T1000 (cell line): ENCODE measurements at places on chromosomes 2 and 18.

- DNase-seq, result no peak
These were observed 26.0 kb downstream of the ACADL start for GRCh38 chr2:210199186-210199765.

DNA sequence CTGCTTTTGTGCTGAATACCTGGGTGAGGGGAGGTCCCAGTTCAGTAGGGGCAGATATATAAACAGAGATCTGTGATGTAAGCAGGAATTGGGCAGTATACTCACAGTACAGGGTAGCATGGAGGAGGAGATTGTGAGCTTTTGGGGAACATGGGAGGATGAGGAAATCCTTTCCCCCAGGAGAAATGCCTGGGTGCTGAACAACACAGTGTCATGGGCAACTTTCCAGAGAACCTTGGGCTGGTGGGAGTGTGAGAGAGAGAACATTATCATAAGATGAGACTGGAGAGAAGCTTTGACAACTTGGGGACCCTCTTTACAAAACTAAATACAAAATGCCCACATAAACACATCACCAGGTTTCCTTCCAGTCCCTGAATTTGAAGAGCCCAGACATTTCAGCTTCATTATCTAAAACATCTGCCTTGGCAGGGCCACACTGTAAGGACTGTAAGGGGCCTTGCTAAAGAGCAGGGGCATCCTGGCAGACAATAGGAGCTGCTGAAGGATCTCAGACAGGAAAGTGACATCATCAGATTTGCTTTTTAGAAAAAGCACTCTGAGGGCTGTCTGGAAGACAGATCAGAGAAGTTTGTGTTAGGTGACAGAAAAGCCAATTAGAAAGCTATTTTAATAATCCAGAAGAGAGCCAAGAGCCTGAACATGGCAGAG is 303.1 kb upstream of the FBXO11 start:
- DNase-seq, result no peak

- no peak for DNase-seq
These were observed 356.6 kb downstream of the FBXO15 start for GRCh38 chr18:73791081-73791480.

DNA sequence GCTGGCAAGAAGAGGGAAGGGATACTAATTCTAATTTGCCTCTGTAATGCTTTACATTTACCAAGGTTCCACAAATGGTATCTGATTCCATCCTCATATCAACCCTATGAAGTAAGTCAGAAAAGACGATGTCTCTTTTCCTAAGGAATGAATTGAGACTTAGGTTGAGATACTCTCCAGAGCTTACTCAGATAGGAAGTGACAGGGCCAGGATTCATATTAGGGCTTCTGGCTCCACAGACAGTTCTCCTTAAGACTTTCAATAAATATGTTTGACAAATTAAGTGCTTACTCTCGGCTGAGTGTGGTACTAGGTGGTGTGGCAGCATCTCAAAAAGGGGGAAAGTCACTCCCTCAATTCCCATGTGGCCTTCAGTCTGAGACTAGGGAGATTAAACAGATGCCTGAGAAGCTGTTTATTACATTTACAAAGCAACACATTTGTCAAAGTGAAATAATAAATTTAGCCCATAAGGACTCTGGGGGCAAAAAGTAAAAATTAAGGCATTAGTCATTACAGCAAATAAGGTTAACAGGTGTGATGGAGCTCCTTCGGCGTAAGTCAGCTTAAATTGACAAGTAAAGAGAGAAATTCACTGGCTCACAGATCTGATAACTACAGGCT is 14.2 kb downstream of the CDK15 start:
- DNase-seq, result no peak

GRCh38 chr2:127527001-127527804 is 914 bp upstream of the IWS1 start:
- no peak for DNase-seq

DNA sequence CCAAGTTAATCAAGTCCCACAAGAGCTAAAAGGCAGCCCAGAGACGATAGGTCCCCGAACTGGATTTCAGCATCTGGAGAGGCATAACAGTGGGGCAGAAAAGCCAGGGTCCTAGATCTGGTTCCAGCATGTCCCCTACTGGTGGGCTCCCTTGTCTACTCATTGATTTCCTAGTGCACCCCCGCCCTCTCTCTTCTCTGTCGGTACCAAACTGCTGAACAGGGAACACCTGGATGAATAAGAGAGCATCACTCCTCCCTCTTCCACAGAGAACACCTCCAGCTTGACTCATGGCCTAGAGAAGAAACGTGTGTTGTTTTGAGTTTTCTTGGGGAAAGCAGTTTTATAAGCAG is 101.3 kb downstream of the FOXI3 start:
- no peak for DNase-seq

GRCh38 chr2:134670955-134671354 is 47.8 kb downstream of the TMEM163 start:
- DNase-seq, result no peak

DNA sequence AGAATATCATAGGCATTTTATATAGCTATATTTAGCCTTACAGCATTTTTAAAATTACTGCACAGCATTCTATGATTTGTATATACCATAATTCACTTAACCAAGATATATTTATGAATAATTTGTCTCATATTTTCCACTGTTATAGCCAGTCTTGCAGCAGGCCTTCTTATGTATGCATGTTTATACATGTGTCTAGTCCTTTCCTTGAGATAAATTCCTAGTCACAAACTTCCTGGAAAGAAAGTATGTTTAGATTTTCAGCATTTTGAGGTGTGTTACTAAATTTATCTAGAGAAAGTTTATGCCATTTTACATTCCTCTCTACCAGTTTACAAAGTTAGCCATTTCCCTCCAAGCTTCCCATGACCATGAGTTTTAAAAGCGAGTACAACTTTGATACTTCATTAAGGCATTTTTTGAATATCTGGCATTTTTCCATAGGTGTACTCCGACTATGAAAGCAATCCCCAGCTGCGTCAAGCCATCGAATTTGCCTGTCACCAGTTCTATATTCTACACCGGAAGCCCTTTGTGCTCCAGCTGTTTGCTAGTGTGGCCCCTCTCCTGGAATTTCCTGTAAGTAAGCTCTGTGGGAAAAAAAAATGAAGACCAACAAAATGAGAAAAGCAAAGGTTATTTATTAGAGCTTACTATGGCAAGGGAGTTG is 59.4 kb upstream of the RPE start:
- no peak for DNase-seq

GRCh38 chr18:10289251-10289650 is 165.2 kb upstream of the APCDD1 start:
- DNase-seq, result no peak

GRCh38 chr2:168482952-168483831 is 27.1 kb downstream of the CERS6 start:
- no peak for DNase-seq

GRCh38 chr2:21422050-21422449 is 298.3 kb downstream of the TDRD15 start:
- no peak for DNase-seq

GRCh38 chr2:236870370-236870769 is 215.3 kb upstream of the COPS8 start:
- DNase-seq, result no peak

- no peak for DNase-seq
These were observed 161.2 kb downstream of the GLI2 start for GRCh38 chr2:120896901-120897300.

DNA sequence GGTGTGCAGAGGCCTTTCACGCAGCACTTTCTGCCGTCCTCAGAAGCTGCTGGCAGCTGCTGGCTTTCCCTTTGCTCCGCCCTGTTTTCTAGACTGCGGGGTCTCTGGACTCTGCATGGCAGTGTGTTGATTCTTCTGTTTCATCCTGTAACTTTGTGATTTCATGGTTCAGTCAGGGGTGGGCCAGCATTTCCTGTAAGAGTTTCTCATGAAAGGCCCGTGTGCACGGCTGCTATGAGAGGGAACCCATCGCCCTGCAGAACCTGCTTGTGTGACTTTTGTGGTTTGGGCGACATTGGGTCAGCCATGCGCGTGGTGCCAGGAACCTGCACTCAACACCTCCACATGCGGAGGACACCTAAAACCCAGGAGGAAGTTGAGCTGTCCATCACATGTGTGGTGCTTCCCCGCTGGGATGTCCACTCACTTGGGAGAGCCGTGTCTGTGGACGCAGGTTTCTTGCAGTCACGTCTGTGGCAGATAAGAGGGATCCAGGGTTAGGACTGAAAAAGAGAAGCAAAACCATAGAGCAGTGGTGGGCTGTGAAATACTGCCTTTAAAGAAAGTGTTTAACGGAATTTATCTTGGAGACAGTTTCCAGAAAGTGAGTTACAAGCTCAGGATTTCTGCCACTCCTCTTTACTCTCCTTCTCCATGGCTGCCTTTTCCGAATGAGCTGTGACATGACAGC is 167.3 kb upstream of the ALKAL2 start:
- DNase-seq, result no peak

- no peak for DNase-seq
These were observed 2.2 kb downstream of the PLEKHA3 start for GRCh38 chr2:178482437-178482836.

DNA sequence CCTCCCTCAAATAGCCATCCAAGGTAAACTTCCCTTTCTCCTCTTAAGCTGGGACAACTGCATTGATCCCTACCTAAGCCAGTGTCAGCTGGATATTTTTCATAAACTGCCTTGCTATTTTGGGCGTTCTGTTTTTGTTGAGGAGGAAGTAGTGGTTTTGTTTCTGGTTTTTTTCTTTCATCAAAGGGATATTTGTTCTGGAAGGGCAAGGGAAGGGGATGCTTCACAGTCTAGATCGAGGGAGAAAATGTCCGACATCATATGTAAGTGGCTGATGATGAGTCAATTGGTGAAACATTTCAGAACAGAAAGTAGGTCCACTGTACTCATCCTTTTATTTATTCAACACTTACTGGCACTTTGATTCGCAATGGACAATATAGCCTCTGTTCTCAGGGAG is 31.0 kb downstream of the TANC1 start:
- no peak for DNase-seq

DNA sequence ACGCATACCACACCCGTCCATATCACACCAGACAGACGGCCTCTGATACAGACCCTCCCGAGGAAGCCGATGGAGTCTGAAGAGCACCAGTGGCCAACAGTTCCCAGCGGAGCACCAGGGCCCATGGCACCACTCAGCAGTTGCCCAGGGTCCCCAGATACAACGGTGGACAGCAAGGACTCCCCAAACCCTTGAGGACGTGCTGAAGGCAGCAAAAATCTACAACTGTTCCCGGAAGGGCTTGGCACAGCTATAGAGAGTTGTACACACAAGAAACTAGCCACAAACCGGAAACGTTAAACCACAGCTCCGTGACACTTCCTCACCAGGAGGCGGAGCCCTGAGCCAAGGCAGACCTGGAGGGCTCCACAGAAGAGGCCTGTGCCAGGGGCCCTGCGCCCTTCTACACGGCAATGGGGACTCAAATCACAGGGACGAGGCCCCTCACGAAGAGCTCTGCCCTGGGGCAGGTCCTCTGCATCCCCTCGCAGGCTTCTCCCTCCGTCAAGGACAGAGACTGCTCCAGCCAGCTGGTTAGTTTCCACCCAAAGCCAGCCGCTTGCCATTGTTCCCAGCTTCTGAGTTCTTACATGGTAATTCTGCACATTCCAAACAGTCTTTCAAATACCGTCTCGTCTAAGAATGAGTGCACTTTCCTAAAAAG is 133.4 kb downstream of the HDAC4 start:
- no peak for DNase-seq

- DNase-seq, result no peak
These were observed 281.6 kb upstream of the TANK start for GRCh38 chr2:160878618-160879017.

- peak; percentile 90 for DNase-seq
These were observed 122.7 kb downstream of the COL6A3 start for GRCh38 chr2:237291138-237291792.

- no peak for DNase-seq
These were observed 14.4 kb upstream of the TET3 start for GRCh38 chr2:73970141-73970803.

GRCh38 chr2:241655516-241656189 is 18.2 kb downstream of the ATG4B start:
- DNase-seq, result no peak

DNA sequence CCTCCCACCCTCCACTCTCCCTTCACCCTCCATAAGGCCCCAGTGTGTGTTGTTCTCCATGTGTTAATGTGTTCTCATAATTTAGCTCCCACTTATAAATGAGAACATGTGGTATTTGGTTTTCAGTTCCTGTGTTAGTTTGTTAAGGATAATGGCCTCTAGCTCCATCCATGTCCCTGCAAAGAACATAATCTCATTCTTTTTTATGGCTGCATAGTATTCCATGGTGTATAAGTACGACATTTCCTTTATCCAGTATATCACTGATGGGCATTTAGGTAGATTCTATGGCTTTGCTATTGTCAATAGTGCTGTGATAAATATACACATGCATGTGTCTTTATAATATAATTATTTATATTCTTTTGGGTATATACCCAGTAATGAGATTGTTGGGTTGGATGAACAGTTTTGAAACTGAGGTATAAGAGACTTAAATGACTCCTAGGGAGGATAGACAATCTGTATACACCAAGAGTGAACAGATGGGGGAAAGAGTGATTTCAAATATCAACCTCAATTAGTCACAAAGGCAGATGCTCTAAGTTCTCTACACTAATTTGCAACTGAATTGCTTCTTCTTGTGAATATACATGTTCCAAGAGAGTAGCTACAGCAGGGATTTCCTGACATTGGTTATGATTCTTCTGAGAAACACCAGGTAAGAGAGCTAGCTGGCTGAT is 23.7 kb downstream of the CWC22 start:
- no peak for DNase-seq

DNA sequence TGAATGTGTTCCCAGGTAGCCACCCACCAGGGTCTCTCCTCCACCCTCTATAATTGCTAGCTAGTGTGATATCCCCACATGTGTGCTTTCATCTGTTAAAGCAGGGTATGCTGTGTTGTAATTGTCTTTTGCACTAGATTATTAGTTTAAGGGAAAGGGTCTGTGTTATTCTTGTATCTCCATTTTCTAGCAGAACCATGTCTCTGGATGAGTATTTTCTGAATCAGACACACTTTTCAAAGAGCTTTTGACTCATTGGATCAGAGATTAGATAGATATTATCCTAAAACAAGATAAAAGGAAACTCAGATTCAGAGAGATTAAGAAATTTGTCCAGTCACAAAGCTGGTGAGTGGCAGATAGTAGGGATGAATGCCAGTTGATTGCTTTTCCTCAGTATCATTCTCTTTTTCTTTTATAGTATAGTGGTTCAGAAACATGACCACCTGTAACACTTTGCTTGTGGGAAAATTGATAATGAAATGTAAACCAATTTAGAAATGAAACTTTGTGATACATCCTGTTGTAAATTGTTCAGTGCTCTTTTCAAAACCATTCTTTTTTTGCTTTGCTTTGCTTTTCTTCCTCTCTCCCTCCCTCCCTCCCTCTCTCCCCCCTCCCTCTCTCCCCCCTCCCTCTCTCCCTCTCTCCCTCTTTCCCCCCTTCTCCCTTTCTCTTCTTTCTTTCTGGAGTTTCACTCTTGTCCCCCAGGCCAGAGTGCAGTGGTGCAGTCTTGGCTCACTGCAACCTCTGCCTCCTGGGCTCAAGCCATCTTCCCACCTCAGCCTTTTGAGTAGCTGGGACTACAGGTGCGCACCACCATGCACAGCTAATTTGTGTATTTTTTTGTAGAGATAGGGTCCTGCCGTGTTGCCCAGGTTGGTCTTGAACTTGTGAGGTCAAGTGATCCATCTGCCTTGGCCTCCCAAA is 7.4 kb downstream of the MIB1 start:
- no peak for DNase-seq

- DNase-seq, result no peak
These were observed 129.7 kb upstream of the OSR1 start for GRCh38 chr2:19488009-19488691.

- DNase-seq, result no peak
These were observed 3.5 kb downstream of the FEV start for GRCh38 chr2:218981390-218981880.

- DNase-seq, result no peak
These were observed 556.7 kb upstream of the ACVR2A start for GRCh38 chr2:147288131-147288530.
